ENCODE measurements at places on chromosomes 11 and 22.
A peak's percentile ranks its signal among the peaks of the same experiment; 100 is the strongest.

DNA sequence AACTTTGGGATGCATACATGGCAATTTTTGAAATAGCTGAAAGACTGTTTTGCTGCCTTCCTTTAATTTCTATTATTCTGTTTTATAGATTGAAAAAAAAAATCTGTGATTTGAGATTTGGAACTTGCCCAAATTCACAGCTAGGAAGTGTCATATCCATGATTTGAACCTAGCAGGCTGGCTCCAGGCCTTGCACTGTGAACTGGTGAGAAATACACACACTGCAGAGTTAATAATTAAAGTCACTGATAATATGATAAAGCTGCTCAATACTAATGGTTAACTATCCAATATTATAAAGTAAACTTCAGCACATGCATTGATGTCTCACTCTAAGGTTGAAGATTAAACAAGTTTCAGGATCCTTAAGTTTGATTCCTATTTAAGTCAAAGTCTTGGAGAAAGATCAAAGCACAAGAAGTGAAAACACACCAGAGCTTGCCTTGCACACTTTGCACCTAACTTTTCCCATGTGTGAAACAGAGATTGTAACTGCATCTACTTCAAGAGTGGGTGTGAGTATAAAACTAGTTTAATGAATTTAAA lies 150.6 kb upstream of the CCDC179 start:
- DNase-seq = no peak

GRCh38 chr11:46649180-46649738 lies 31.9 kb downstream of the ATG13 start:
- no peak for DNase-seq

DNA sequence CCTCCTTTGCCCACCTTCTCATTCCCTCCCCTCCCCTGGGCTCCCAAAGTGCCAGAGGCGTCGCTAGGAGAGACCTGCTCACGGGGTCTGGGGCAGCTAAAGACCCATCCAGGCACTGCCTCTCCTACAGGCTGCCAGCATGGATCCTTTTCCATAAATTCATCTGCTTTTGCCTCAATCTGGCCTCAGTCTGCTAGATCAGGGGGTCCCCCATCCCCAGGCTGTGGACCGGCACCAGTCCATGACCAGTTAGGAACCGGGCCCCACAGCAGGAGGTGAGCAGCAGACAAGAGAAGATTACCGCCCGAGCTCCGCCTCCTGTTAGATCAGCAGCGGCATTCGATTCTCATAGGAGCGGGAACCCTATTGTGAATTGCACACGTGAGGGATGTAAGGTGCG lies 12.3 kb downstream of the LTO1 start:
- DNase-seq = peak; percentile 39

DNA sequence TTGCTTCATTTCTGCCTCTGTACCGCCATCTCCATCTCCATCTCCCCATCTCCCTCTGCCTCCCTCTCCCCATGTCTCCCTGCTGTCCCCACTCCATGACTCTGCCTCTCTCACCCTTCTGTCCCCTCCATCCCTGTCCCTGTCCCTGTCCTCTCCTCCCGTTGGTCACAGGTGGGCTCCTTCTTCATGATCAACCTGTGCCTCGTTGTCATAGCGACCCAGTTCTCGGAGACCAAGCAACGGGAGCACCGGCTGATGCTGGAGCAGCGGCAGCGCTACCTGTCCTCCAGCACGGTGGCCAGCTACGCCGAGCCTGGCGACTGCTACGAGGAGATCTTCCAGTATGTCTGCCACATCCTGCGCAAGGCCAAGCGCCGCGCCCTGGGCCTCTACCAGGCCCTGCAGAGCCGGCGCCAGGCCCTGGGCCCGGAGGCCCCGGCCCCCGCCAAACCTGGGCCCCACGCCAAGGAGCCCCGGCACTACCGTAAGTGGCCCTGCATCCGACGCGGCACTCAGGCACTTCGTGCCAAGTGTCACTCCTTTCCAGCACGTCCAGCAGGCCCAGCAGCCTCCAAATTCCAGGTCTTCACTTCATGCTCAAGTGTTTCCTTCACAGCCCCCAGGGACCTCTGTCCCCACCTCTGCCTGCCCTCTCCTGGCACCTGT lies 76.0 kb downstream of the CACNA1I start:
- DNase-seq = no peak

DNA sequence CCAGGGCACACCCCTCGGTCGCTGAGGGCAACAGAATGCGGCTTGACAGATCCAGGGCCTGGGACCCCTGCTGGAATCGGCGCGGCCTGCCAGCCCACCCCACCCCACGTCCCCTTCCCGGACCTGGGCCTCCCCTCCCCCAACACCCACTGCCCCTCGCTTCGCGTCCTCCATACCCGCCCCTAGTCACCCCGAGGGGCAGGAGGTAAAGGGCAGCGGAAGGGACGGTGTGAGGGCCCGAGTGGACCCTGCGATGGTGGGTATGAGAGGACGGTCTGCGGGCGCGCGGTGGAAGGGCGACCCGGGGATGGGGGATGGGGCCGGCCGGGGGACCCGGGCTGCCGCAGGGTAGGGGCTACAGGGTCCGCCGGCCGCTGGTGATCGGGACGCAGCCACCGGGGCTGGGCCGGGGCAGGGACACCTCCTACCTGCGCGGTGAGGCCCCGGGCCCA lies 311 bp downstream of the APBB1 start:
- DNase-seq = peak; percentile 85

DNA sequence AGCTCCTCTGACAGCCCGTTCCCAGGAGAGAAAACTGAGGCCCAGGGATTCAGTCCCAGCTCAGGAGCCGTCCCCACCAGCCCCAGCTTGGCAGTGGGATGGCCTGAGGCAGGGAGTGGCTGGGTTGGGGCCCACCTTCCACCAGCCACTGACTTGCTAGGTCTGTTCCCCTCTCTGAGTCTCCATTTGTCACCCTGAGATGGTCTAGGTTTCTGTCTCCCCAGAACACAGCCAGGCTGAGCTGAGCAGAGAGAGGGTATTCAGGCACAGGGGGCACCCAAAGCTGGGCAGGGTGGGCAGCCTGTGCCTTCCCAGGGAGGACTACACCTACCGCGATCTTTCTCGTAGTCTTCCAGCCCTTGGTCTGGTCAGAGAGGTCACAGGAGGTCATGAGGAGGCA lies 95.7 kb downstream of the PDE2A start:
- peak; percentile 21 for DNase-seq

GRCh38 chr11:61885166-61885778 lies 6.1 kb downstream of the FADS3 start:
- no peak for DNase-seq

GRCh38 chr11:88188251-88188931 lies 13.1 kb upstream of the RAB38 start:
- no peak for DNase-seq

- no peak for DNase-seq
Observed at GRCh38 chr11:64763526-64764039, 3.8 kb upstream of the PYGM start.

DNA sequence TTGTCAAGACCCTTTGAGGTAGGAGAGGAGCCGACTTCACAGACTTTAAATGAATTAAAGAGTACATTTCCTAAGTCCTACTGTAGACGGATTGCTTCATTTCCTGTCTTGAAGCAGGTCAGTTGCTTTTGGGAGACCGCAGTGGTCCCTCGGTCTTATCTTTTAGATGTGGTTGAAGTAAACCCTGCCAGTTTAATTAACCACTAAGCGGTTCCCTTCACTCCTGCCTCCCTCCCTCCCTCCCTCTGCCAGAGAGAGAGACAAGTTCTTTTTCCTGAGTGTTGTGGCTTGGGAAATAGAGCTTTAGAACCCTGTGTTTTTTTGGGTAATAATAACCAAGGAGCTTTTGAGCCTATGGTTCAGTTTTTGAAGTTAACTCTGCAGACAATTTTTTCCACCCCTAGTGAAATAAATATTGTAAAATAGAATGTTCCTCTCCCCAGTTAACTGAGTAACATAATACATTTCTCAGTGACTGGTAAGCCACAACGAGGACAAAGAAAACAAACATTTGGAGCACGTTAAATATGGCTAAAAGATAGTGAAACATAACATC lies 147.5 kb downstream of the LDLRAD3 start:
- DNase-seq = peak; percentile 45

GRCh38 chr11:93432247-93432646 lies 101.7 kb downstream of the DEUP1 start:
- no peak for DNase-seq

GRCh38 chr11:134453441-134453840 lies 41.4 kb upstream of the B3GAT1 start:
- DNase-seq = no peak

- no peak for DNase-seq
Observed at GRCh38 chr11:75771646-75772410, 3.2 kb downstream of the DGAT2 start.

DNA sequence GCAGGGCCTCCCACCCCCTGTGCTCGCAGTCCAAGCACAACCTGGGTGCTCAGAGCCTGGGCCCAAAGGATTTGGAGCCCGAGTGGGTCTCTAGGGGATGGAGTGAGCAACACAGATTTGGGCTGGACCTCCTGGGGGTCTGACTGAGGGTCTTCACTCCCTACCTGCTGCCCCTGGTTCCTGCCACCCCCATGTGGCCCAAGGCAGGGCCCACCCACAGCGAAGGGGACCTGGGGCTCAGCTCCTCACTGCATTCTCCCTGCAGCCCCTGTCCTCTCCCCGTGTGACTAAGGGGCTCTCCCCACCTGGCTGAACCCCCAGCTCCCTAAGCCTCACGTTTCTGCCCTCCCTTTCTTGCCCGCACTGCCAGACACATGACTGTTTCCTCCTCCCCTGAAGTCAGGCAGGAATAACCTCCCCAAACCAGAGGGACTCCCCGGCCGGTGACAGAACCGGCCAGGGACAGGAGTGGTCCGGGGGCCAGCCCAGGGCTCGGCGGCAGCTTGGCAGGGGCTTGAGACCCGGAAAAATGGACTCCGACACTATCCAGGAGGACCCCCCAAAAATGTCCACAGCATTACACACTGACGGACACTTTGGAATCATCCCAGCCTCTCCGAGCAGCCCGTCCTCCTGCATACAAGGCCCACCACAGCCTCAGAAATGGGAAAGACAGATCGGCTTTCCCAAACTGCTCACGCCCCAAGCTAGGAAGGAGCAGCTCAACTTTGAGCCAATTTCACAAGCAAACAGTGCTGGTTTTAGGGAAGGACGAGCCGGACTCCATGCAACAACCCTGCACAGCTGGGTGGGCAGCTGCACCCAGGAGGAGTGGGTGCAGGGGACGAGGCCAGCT lies 57.8 kb downstream of the BRD1 start:
- no peak for DNase-seq
